ENCODE measurements at places on chromosomes 11 and 22. TPM values are rescaled to one million over a fixed set of nuclear protein-coding genes. Genes with fewer than 3 reads are reported as not detected.

Gene CARNS1
- total RNA-seq: 0.40 TPM

GRCh38 chr11:113596658-113597057, 109.5 kb downstream of the TMPRSS5 start:
- no peak for DNase-seq

GRCh38 chr11:123111465-123111864, 49.5 kb upstream of the HSPA8 start:
- peak; percentile 46 for DNase-seq

- no peak for DNase-seq
Measured at GRCh38 chr11:119706887-119707286, 22.1 kb downstream of the NECTIN1 start.

Gene CCDC85B
- total RNA-seq: 91.2 TPM

Gene MMP8
- not detected for total RNA-seq

GRCh38 chr11:76919887-76920746, 59.4 kb downstream of the ACER3 start:
- DNase-seq: peak; percentile 80

Measured in LHCN-M2 (cell line).